ENCODE measurements at places on chromosomes 2 and 18. TPM values are rescaled to one million over a fixed set of nuclear protein-coding genes. Genes with fewer than 3 reads are reported as not detected.

C2orf80 gene
- not detected for total RNA-seq

DPP4 gene
- total RNA-seq = 15.2 TPM

TMEFF2 gene
- total RNA-seq = not detected

BMP10 gene
- 6.1 TPM for total RNA-seq

SAG gene
- total RNA-seq = not detected

FSIP2 gene
- 0.05 TPM for total RNA-seq

TUBA4B gene
- not detected for total RNA-seq

SMIM21 gene
- not detected for total RNA-seq

CDCA7 gene
- total RNA-seq = 0.25 TPM

PPP3R1 gene
- total RNA-seq = 23.5 TPM

PTPN4 gene
- 22.4 TPM for total RNA-seq

TRIM43 gene
- total RNA-seq = not detected

PAX8 gene
- total RNA-seq = 0.65 TPM

MYOM1 gene
- 4.9 TPM for total RNA-seq

C1GALT1C1L gene
- total RNA-seq = not detected

CYP27A1 gene
- 263 TPM for total RNA-seq
